SK-N-MC (cell line): ENCODE measurements at places on chromosomes 1 and 21.
A peak's percentile ranks its signal among the peaks of the same experiment; 100 is the strongest.

DNA sequence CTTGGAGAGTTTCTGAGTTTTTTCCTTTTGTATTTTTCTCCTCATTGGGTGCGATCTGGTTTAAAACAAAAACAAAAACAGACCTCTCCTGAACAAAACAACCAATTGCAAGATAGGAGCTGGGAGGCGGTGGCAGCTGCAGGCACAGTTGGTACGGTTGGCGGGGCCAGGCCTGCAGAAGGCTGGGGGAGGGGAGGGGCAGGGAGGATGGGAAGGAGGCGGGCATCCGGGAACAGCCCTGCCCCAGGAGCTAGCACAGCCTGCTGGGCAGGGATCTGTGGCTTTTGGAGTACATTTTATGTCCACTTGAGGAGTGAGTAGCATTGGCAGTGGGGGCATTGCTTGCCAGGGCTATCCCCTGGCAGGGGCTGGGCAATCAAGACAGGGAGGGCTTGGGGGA is 5.2 kb downstream of the CAPN9 start:
- DNase-seq: no peak

GRCh38 chr1:246492611-246493245 is 14.4 kb downstream of the SMYD3 start:
- DNase-seq: peak; percentile 44

DNA sequence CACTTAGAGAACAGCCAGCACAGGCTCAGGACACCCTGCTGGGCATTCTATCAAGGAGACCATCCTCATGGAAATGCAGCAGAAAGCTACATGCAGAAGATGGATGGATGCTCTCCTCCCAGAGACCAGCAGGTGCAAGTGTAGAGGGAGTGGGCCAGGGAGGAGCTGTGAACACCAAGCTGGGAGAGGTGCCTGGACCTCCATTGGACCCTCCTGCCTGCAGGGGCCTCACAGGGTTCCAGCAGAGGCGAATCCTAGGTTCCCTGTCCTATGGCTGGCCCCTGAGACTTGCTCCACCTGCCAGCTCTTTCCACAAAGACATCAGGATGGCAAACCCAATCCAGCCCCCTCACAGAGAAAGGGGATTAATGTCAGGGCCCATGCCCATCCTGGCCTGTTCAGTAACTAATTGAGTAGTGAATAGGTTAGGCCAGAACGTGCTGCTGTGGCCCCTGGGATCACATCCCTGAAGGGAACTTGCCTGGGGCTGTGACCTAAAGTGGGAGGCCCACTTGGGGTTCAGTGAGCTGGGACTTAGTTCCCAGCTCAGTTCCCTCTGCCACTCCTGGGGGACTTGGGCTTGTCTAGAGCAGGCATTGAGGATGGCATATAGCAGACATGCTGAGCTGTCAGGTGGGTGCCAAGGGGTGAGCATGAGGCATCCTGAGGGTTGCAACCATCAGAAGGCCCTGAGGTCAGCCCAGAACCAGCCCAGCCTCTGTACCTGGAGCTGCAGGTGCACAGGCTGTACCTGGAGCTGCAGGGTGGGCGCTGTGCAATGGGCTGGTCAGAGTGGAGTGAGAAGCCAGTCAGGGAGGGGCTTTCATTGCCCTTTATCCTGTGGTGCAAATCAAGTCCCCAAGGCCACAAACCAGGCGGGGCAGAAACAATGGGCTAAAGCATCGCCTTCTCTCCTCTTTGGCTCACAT is 22.9 kb upstream of the ZNF678 start:
- no peak for DNase-seq

DNA sequence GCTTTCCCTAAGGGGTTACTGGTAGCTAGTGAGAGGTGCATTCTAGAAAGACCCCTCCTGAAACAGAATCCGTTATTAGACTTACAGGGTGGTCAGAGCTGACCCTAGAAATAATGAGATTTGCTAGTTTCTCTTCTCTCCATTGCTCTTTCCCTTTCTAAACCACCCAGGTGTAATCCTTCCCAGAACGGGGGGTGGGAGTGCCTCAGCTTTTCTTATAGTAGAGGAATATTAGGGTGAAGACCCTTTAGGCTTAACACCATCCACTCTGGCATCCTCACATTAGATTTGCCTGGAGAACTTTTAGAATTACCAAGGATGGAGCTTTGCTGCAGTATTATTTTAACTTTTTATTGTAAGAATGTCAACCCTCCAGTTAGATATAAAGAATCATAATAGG is 49.4 kb downstream of the CAPN9 start:
- no peak for DNase-seq

- DNase-seq: no peak
Observed at GRCh38 chr1:41343790-41344699, 17.2 kb upstream of the FOXO6 start.

- no peak for DNase-seq
Observed at GRCh38 chr21:14550135-14550534, 4.0 kb upstream of the SAMSN1 start.

DNA sequence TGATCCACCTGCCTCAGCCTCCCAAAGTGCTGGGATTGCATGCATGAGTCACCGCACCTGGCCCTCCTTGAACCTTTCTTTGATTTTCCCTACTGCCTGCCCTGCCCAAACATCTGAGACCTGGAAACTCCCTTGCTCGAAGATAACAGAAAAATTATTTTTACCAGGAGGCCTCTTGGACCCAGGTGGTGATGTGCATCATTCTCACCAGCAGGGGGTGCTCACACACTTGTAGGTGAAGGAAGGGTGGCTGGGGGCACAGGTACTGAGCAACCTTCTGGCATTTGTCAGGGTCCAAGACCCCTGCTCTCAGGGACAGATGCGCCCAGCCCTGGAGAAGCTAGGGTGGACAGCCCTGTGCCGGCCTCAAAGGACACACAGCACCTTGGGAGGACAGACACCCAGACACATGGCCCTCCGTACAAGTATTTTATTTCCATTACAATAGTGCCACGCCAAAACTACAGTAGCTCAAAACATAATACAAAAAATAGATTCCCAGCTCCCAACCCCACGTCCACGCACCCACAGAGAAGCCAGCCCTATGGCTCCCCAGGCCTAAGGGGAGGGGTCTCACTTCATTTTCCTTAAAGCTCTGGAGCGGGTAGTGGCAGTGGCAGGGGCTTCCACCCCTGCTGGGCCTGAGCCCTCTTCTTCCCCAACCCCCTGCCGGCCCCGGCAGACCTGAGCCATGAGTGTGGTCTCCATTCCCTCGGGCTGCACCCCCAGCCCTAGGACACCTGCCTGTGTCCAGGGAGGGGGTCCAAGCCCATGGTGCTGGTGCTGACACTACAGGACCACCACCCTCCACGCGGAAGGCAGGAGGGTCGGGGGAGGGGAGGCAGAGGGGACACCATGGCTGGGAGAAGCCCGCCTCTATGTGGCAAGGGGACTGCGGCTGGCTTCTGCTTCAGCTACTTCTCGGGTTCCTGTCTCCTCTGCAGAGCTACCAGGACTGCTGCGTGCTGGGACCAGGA is 40.4 kb upstream of the EIF4G3 start:
- DNase-seq: peak; percentile 5

- no peak for DNase-seq
Observed at GRCh38 chr1:56151402-56151801, 428.0 kb downstream of the PLPP3 start.

DNA sequence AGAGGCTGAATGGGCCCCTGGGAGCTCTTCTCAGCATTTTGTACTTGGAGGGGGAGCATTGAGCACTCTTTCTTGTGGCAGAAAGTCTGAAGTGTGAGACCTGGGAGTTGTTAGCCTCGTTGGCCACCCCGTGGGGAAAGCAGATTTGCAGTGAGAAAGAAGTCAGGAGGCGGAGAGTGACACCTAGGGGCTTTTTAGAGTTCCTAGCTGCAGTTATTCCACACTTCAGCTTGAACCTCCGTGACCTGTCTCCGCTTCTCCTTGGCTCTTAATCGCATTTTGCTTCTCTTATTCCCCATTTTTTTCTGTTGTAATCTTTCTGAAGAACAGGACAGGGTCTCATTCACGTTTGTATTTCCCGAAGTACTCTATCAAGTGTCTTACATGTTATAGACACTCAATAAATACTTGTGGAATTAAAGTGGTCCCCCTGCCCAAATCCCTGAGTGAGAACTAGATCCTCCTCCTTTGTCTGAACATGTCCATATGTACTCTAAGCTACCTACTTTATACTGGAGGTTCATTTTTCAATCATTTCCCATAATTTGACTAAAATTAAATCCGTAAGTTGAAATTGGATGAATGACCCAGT is 14.5 kb upstream of the C1orf141 start:
- DNase-seq: peak; percentile 37

DNA sequence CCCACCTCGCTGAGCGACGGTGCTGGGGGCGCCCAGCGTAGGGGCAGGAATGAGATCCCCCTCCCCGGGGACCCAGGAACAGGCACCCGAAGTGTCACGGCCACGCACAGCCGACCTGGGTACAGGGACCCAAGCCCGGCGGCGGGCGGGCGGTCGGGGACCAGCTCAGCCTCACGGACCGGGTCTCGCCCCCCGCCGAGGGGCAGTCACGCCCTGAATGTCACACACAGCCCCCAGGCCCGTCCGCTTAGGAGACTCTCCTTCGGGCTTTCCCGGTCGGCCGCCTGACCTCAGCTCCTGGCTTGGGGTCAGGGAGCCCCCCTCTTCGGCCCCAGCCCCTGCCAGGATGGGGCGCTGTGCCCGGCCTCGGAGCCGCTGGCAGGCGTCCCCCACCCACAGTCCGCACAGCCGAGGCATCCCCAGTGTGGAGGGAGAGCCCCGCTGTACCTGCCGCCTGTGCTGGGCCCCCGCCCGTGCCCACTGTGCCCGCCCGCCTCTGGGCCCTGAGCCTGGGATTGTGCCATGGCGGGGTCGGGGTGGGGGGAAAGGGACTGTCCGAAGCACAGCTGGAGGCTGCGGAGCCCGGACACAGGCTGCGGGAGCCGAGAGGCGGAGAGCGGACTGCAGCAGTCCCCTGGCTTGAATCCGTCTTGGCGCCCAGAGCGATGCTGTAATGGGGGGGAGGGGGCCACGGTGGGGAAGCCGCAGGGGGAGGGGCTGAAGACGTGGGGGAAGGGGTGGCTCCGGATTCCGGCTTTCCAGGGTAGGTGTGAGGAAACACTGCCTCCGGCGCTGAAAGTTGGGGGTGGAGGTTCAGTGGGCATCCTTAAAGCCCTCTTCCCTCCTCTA is 627 bp upstream of the DLGAP3 start:
- no peak for DNase-seq

DNA sequence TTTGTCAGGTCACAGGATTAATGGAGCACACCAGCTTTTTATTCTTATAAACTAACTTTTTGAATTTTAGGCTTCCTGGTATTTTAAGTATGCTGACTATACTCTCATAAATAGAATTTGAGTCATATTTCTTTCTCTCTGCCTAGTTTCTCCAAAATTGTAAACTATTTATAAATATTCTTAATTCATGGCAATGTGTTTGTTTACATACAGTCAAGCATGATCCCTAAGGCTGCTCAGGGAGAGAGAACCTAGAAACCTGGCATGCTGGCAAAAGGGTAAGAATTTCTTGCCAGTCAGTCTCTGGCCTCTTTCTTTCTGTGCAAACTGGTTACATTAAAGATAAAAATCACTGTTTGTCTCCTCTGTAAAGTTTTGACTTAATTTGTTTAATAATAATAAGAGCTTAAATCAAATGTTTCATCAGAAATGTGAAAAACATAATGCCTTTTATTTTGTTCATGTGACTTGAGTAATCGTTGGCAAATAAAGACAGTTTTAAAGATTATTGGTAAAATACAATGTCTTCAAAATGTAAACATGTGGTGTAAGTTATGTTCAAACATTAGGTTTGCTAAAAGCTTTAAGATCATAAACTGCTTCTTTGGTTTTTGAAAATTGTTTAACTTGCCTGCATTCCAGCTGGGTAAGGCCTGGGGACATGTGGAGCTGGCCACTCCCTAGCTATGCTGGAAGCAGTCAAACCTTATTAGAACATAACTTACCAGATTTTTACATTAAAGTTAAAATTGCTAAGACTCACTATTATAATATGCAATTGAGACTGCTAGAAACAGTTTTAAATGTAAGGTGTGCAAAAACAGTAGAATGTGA is 1401.7 kb downstream of the NCAM2 start:
- no peak for DNase-seq

DNA sequence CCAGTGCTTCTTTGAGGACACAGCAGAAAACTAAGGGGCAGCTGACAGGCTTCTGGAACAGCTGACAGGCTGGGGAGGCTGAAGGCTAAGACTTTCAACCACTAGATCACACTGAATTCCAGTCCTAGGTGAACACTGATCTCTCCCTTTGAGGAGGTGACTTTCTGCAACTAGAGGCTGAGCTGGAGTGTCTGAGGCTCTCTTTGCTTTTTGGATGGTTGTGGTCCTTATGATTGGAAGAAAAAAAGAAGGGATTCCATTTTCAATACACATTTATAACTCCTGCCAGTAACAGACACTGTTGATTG is 1.4 kb downstream of the IL6R start:
- no peak for DNase-seq

DNA sequence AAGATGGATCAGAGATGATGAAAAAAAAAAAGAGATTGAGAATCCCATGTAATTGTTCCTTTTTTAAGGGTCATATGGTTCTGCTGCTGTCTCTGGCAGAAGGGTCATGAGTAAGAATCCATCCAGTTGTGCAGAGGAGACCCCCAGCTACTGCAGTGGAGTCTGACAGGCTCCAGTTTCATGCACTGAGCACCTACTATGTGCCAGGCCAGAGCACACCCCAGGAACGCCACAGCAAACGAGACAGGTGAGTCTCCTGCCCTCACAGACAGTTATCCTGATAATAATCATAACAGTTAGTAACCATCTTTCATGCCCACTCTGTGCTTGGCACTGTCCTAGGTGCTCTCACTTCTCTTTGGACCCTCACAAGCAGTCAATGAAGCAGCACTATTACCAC is 420.0 kb downstream of the MATN1 start:
- DNase-seq: no peak

DNA sequence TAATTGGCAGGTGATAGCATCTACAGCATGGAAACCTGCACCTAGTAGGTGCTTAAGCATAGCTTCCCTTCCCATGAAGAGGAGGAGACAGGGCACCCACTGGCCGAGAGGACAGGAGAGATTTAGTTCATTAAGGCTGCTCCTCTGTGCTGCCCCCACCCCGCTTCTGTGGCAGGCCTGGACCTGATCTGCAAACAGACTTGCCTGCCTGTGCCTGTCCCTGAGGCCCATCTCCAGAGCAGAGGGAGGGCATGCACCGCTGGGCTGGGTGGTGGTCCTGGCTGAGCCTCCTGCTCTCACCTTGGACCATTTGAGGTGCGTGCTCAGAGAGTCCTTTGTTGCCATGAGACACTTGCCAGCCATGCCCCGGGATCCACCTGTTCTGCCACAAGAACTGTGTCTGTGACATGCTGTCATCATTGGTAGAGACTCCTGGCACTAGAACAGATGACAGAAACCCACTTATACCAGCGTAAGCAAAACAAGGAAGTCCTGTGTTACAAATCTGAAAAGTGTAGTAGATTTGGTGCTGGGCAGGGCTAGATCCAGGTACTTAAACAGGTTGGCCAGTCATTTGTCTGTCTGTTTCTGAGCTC is 55.6 kb downstream of the PTPRF start:
- no peak for DNase-seq

- no peak for DNase-seq
Observed at GRCh38 chr1:29793653-29794348, 557.5 kb downstream of the PTPRU start.

DNA sequence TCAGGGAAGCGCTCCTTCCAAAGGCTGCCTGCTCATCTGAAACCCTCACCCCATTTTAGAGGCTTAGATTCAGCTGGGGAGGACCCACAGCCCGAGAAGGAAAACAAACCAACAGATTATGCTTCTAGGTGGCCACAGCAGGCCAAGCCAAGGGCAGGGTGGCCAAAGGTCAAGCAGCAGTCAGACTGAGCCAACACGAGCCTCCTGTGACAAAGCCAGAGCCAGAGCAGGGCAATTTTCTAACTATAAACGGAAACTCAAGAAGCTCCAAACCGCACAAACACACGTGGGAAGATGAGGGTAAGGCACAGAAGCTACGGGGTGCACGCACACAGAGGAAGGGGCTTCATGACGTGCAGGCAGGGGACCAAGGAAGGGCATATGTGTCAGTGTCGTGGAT is 64.1 kb downstream of the PLEKHA6 start:
- DNase-seq: no peak
